CD4-positive, alpha-beta T cell (primary cell): ENCODE measurements at places on chromosomes 1 and 21. TPM values are rescaled to one million over a fixed set of nuclear protein-coding genes. Genes with fewer than 3 reads are reported as not detected.

DNA sequence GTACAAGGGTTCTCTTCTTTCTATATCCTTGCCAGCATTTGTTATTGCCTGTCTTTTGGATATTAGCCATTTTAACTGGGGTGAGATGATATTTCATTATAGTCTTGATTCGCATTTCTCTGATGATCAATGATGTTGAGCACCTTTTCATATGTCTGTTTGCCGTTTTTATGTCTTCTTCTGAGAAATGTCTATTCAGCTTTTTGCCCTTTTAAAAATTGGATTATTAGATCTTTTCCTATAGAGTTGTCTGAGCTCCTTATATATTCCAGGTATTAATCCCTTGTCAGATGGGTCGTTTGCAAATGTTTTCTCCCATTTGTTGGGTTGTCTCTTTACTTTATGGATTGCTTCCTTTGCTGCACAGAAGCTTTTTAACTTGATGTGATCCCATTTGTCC lies 19.4 kb upstream of the MRPS14 start:
- H3K4me3 ChIP-seq, result no peak overlapping the region
- H3K36me3 ChIP-seq, result no peaks in the 10 kb centered on the region
- H3K4me1 ChIP-seq, result no peaks in the 10 kb centered on the region
- DNase-seq, result no peak

- H3K4me1 ChIP-seq, result peaks cover 3% of the 10 kb centered on the region
- H3K36me3 ChIP-seq, result no peaks in the 10 kb centered on the region
- H3K4me3 ChIP-seq, result no peak overlapping the region
- H3K27me3 ChIP-seq, result peaks cover 2% of the 10 kb centered on the region
These were observed 16.5 kb downstream of the ACOT11 start for GRCh38 chr1:54564312-54565112.

Gene CRP
- not detected for total RNA-seq

GRCh38 chr1:26345718-26346117 lies 8.2 kb downstream of the CRYBG2 start:
- no peak overlapping the region for H3K4me3 ChIP-seq
- DNase-seq, result no peak
- no peak overlapping the region for H3K27ac ChIP-seq
- no peaks in the 10 kb centered on the region for H3K27me3 ChIP-seq

Gene PTGS2
- total RNA-seq, result 0.88 TPM

Gene OR2M3
- total RNA-seq, result not detected

Gene PADI6
- total RNA-seq, result not detected

- no peak overlapping the region for H3K27ac ChIP-seq
- peaks cover 15% of the 10 kb centered on the region for H3K4me1 ChIP-seq
- H3K4me3 ChIP-seq, result no peak overlapping the region
- no peak for DNase-seq
- H3K36me3 ChIP-seq, result no peaks in the 10 kb centered on the region
These were observed 20.9 kb upstream of the C2CD2 start for GRCh38 chr21:41974752-41975053.

- no peaks in the 10 kb centered on the region for H3K4me1 ChIP-seq
- H3K27me3 ChIP-seq, result no peaks in the 10 kb centered on the region
- DNase-seq, result no peak
- no peak overlapping the region for H3K4me3 ChIP-seq
- H3K27ac ChIP-seq, result no peak overlapping the region
- peaks cover 19% of the 10 kb centered on the region for H3K36me3 ChIP-seq
These were observed 59.1 kb downstream of the ERO1B start for GRCh38 chr1:236222632-236223031.

Gene DNAJC28
- total RNA-seq, result not detected

Gene GJA9
- not detected for total RNA-seq

DNA sequence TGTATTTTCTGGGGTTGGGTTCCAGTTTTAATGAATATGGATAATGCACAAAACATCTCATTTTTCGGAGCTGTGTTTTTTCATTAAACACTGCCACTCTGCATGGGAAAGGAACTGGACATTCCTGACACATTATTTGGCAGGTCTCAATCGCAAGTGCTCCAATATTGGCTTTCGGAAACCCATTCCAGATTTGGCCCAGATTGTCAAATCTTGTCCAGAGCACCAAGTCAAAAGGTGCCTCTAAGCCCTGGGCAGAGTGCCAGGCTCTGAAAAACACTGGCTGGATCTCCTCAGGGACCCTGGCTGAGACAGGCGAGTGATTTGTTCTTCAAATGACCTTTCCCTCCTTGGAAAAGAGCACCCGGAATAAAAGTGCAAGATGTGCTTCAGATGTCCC lies 68.4 kb upstream of the MRPS6 start:
- H3K36me3 ChIP-seq, result no peaks in the 10 kb centered on the region
- H3K4me1 ChIP-seq, result peaks cover 4% of the 10 kb centered on the region
- no peak overlapping the region for H3K4me3 ChIP-seq
- H3K27ac ChIP-seq, result no peak overlapping the region
- no peaks in the 10 kb centered on the region for H3K27me3 ChIP-seq

Gene CBR3
- total RNA-seq, result 3.0 TPM

Gene NBPF10
- 2.5 TPM for total RNA-seq

DNA sequence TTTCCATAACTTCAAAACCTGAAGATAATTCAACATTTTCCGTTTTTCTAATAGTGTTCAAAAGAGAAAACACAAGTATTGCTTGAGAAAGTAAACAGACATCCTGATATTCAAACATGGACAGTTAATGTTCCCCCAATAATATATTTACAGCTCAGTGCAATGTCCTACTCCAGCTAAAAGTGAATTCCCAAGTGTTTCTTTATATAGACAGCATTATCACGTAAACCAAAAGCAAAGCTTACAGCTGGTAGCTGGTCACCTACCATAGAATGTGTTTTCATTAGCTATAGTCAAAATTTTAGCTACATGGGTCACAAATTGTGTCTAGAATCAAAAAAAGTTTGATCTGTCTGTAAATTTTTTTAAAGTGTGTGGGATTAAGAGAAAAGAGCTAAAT lies 34.9 kb downstream of the WLS start:
- H3K4me3 ChIP-seq, result no peak overlapping the region
- H3K27me3 ChIP-seq, result no peaks in the 10 kb centered on the region
- no peaks in the 10 kb centered on the region for H3K4me1 ChIP-seq
- no peak for DNase-seq

Gene PLA2G2F
- not detected for total RNA-seq

DNA sequence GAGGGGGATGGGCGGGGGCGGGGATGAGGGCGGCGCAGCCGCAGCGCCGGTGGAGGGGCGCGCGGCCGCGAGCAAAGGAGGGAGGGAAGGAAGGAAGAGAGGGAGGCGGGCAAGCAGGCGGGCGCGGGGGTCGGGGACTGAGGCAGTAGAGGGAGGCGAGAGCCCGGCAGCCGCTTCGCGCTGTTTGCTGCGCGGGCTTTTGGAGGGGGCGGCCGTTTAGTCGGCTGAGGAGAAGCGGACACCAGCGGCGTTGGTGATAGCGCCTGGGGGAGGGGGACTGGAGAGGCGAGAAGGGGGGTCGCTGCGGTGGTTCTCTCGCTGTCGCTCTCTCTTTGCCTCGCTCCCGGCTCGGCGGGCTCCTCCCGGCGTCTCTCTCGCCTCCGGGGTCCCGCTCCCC lies at the start of gene HS2ST1:
Gene HS2ST1, plus strand, starts transcription at position 35 of the 397 bp plus-strand sequence.
- H3K4me3 ChIP-seq, result peak within 1 kb of the TSS; percentile 90
- peaks cover 4% of the 10 kb centered on the region for H3K36me3 ChIP-seq
- no peaks in the 10 kb centered on the region for H3K27me3 ChIP-seq
- H3K4me1 ChIP-seq, result peaks cover 22% of the 10 kb centered on the region

GRCh38 chr1:58893257-58893869 lies 109.5 kb upstream of the JUN start:
- DNase-seq, result no peak
- no peaks in the 10 kb centered on the region for H3K36me3 ChIP-seq
- H3K27me3 ChIP-seq, result no peaks in the 10 kb centered on the region
- peaks cover 20% of the 10 kb centered on the region for H3K4me1 ChIP-seq
- no peak overlapping the region for H3K27ac ChIP-seq

Gene RGSL1
- not detected for total RNA-seq

DNA sequence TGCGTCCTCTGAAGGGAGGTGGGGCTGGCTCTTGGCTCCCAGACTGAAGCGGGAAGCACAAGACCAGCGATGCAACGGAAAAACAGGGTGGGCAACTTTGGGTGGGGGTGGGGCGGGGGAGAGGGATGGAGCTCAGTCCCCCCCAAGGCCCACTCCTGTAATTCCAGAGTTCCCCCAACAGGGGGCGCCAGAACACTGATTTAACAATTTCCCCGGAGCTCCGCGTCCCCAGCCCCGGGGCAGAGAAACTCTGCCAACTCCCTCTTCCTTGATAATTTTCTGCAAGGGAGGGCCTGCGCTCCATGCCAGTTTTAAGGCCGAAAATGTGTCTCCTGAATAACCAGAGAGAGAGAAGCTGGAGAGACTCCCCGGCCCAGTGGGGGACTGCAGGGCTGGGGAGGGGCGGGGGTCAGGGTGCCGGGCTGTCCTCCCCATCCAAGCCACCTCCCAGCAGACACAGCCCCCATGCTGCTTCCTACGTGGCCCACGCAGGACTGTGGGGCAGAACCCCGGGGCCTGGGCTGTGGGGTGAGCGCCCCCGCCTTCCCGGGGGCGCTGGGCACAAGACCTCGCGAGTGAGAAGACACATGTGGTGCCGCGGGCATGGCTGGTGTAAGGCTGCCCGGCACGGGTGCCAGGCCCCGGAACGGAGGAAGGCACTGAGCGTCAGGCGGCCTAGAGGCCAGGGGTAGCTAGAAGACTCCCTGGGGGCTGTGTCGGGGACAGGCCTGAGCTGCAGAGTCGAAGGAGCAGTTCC lies 51.4 kb downstream of the KIF21B start:
- no peak overlapping the region for H3K4me3 ChIP-seq
- H3K27me3 ChIP-seq, result no peaks in the 10 kb centered on the region
- peaks cover 3% of the 10 kb centered on the region for H3K4me1 ChIP-seq
- peak; percentile 77 for DNase-seq
- no peak overlapping the region for H3K27ac ChIP-seq
- peaks cover 91% of the 10 kb centered on the region for H3K36me3 ChIP-seq

Gene FCRLA
- total RNA-seq, result not detected

GRCh38 chr21:19322360-19322759 lies 918.8 kb upstream of the TMPRSS15 start:
- no peak overlapping the region for H3K4me3 ChIP-seq
- no peak for DNase-seq
- H3K27ac ChIP-seq, result no peak overlapping the region
- no peaks in the 10 kb centered on the region for H3K4me1 ChIP-seq
- H3K36me3 ChIP-seq, result no peaks in the 10 kb centered on the region
- H3K27me3 ChIP-seq, result no peaks in the 10 kb centered on the region

- no peak overlapping the region for H3K4me3 ChIP-seq
- no peaks in the 10 kb centered on the region for H3K4me1 ChIP-seq
- no peak for DNase-seq
- H3K27me3 ChIP-seq, result no peaks in the 10 kb centered on the region
These were observed 114.4 kb downstream of the CAMTA1 start for GRCh38 chr1:6899621-6900020.

Gene NUAK2
- total RNA-seq, result 15.3 TPM

GRCh38 chr1:16090076-16090826 lies 16.8 kb upstream of the FAM131C start:
- no peaks in the 10 kb centered on the region for H3K36me3 ChIP-seq
- no peaks in the 10 kb centered on the region for H3K4me1 ChIP-seq
- no peak for DNase-seq
- no peak overlapping the region for H3K27ac ChIP-seq
- no peaks in the 10 kb centered on the region for H3K27me3 ChIP-seq

Gene ZMYND12
- total RNA-seq, result 0.58 TPM

GRCh38 chr1:240090014-240090413 lies 1.7 kb upstream of the FMN2 start:
- H3K4me3 ChIP-seq, result no peak overlapping the region
- H3K4me1 ChIP-seq, result no peaks in the 10 kb centered on the region
- no peaks in the 10 kb centered on the region for H3K36me3 ChIP-seq
- no peak for DNase-seq
- peaks cover 25% of the 10 kb centered on the region for H3K27me3 ChIP-seq

DNA sequence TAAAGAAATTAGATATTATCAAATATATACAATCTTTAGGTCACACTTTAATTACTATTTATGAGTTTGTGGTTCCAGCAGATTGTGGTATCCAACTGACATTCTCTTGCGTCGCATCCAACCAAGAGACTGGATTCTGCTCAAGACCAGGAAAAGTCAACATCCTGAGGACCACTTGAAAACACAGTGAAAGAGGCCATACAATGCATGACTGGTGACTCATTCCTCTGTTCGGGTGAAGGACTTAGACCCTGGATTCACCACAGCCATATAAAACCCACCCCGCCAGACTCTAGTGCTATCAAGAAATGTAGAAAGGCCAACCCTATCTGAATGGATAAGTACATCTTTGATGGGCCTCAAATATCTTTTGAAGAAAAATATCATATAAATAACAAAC lies 14.5 kb upstream of the CFHR4 start:
- no peaks in the 10 kb centered on the region for H3K4me1 ChIP-seq
- H3K36me3 ChIP-seq, result no peaks in the 10 kb centered on the region
- no peaks in the 10 kb centered on the region for H3K27me3 ChIP-seq
- H3K27ac ChIP-seq, result no peak overlapping the region
- no peak overlapping the region for H3K4me3 ChIP-seq

Gene TIE1
- total RNA-seq, result not detected

Gene VASH2
- 0.17 TPM for total RNA-seq

GRCh38 chr1:228737601-228738041 lies 2.3 kb downstream of the RHOU start:
- H3K27me3 ChIP-seq, result no peaks in the 10 kb centered on the region
- H3K4me3 ChIP-seq, result peak overlapping the region; percentile 74
- H3K27ac ChIP-seq, result no peak overlapping the region
- no peak for DNase-seq
- peaks cover 28% of the 10 kb centered on the region for H3K4me1 ChIP-seq

Gene CNKSR1
- total RNA-seq, result 2.3 TPM

DNA sequence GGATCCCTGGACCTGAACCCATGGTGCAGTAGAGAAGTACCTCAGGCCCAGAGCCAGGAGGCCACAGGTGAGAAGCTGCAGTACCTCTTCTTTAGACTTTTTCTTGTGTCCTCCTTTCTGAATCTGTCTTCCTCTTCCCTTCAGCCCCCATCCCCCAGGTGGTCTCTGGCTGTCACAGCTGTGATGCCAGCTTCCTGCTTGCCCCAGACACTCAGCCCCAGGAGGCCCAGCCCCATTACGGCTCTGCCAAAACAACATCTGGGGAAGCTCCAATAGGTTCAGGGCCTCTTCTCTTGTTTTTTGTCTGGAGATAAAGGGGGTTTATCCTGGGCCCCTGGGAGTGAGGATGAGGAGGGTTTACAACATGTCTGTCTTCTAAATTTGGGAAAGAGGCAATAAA lies 9.5 kb upstream of the BTG2 start:
- no peaks in the 10 kb centered on the region for H3K36me3 ChIP-seq
- H3K27me3 ChIP-seq, result no peaks in the 10 kb centered on the region
- H3K4me3 ChIP-seq, result no peak overlapping the region

- H3K36me3 ChIP-seq, result no peaks in the 10 kb centered on the region
- no peak overlapping the region for H3K27ac ChIP-seq
- no peaks in the 10 kb centered on the region for H3K4me1 ChIP-seq
- DNase-seq, result no peak
These were observed 54.0 kb upstream of the CNN3 start for GRCh38 chr1:94980582-94981574.

- H3K4me1 ChIP-seq, result no peaks in the 10 kb centered on the region
- no peaks in the 10 kb centered on the region for H3K27me3 ChIP-seq
- peaks cover 12% of the 10 kb centered on the region for H3K36me3 ChIP-seq
- no peak overlapping the region for H3K4me3 ChIP-seq
These were observed 70.7 kb downstream of the DEGS1 start for GRCh38 chr1:224253721-224254120.
